ENCODE measurements at places on chromosomes 7 and 10.

GRCh38 chr7:66050990-66051448 lies 24.6 kb upstream of the ASL start:
- no peak for DNase-seq

DNA sequence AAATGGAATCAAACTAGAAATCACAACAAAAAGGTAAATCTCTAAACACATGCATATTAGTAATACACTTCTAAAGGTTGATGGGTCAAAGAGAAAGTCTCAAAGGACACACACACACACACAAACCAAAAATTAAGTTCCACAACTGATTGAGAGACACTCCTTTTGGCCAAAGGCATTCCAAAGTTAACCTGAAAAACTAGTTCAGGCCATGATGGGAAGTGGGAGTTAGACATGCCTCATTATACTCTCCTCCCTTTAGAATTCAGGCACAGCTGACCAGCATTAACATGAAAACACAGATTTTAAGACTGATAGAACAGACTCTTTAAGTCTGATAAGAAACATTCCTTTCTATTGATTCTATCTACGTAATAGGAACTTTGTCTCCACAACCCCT lies 332.4 kb upstream of the IGFBP3 start:
- DNase-seq: no peak

GRCh38 chr10:80642661-80643060 lies 105.0 kb downstream of the SH2D4B start:
- no peak for DNase-seq

- DNase-seq: no peak
Observed at GRCh38 chr7:108455551-108455997, 662 bp downstream of the NRCAM start.

- no peak for DNase-seq
Observed at GRCh38 chr7:11655642-11656041, 176.4 kb downstream of the THSD7A start.

DNA sequence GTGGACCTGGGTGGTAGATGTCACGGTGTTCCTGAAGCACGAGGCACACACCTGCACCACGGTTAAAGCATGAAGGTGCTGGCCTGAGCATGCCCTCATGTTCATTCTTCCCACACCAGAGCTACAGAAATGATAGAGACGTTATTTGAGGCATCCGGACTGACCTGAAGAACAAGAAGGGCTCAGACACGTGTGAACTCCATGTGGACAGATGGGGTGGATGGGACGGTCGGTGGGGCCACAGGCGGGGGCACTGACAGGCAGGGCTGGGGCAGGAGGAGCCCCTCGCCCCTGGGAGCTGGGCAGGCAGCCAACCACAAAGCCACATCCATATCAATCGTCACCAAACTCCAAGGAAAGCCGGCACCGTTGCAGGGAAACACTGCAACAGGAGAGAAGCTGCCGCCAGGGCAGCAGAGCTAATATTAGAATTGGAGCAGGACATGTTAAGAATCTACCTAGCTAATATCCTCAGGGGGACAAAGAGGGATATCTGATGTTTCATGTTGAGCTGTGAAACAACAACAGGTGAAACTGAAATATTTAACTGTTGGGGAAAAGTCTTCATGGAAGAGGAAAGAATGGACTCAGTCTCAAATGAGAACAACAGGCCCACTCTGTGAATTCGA lies 37.8 kb upstream of the DIP2C start:
- no peak for DNase-seq

DNA sequence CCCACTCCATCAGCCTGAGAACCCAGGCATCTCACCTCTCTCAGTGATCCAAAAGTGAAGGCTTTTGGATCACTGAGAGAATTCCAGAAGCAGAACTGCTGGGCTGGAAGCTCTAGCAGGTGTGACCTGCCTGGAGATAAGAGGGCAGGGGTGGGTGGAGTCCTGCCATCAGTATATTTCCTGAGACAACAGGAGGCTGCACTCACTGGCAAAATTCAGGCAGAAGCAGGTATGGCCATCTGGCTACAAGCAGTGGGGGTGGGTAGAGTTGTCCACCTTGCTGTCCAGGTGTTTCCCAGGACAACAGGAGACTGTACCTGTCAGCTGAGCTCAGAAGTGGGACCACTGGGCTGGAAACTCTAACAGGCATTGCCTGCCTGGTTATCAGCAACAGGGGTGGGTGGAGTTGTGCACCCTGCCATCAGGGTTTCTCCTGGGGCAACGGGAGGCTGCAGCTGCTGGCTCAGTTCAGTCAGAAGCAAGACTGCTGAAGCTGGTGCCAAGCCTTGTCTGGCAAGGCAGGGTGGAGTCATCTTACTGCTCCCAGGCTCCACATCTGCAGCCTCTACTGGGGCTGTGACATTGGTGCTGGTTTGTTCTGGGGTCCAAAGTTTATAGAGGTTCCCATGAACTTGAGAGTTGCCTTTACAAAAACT lies 47.2 kb upstream of the SFTPD start:
- no peak for DNase-seq

DNA sequence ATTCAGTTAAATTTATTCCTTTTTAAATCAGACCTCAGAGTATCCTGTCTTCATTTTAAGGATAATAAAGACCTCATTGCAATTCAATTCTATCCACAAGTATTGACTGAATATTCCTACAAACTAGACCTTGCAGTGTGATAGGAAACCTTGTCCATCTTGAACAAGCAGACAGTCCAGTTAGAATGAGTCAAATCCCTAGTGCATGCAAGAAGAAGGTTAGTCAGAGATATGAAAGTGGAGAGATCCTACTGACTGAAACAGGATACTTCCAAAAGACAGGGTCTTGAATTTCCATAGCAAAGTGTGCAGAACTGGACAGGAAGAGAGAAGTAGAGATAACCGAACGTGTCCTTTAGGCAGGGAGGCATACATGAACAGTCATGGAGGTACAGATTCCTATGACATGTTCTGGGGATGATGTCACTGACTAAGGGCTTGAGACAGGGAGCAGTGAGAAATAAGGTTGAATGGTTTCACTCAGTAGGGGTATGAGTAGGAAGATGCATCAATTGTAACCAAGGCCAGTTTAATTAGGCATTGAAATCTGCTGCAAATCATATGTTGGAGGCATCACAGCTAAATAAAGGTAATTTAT lies 45.2 kb downstream of the PPP1R3A start:
- no peak for DNase-seq

GRCh38 chr10:14665304-14665703 lies 109.4 kb downstream of the FAM107B start:
- no peak for DNase-seq

GRCh38 chr10:86871563-86872183 lies 85.7 kb downstream of the MMRN2 start:
- no peak for DNase-seq

GRCh38 chr10:1208366-1209311 lies 152.5 kb downstream of the WDR37 start:
- DNase-seq: no peak

DNA sequence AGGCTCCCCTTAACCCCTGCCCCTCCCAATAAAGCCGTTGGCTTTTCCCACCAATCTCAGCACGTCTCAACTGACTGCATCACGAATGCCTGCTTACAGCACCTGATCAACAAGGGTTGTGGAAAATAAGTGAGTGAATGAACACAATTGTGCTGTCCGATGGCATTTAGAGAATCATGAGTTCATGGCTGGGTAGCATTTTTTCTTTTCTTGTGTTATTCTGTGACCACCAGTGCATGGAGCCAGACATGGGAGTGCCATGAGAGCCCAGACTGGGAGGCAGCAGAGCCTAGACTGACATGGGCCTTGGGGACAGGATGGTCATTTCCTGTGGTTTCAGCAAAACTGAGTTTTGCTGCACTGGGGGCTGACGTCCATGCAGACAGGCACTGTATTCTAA lies 254.1 kb upstream of the IGFBP3 start:
- no peak for DNase-seq

DNA sequence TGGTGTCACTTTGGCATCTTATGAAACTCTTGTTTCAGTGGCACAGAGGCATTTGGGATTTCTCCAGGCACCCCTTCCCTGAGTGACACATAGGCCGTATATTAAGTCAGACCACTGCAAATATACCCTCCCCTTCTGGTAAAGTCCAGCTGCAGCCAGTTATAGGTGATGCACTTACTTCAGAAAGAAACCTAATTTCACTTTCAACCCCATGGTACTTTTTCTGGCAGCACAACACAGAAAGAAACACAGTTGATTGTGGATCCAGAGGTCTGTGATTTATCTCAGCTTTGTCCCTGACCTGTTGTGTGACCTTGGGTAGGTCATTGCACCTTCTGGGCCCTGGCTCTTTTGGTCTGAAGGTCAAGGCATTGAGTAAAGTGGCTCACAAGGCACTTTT lies 173.2 kb downstream of the BUB3 start:
- DNase-seq: no peak

- no peak for DNase-seq
Observed at GRCh38 chr10:74234569-74234968, 83.5 kb downstream of the ADK start.

- no peak for DNase-seq
Observed at GRCh38 chr10:88530629-88531391, 52.3 kb downstream of the RNLS start.

GRCh38 chr7:136857573-136857972 lies 10.9 kb upstream of the CHRM2 start:
- no peak for DNase-seq

- DNase-seq: no peak
Observed at GRCh38 chr10:120998782-120999285, 147.7 kb downstream of the WDR11 start.

DNA sequence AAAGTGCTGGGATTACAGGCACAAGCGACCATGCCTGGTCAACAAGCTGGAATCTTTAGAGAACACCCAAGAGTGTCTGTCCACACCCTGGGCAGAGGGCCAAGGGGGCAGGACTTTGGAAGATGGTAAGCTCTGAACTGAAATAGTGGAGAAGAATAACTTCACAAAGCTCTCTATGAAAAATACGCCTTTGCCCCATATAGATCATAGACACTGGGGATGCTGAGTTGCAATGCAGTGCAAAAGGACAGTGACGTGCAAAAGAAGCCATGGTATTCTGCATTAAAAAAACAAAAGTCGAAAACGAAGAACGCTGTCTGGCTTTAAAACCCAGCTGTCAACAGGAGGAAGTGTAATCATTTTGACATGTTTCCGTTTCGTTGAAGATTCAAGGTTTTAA lies 353.6 kb downstream of the CALN1 start:
- DNase-seq: no peak

DNA sequence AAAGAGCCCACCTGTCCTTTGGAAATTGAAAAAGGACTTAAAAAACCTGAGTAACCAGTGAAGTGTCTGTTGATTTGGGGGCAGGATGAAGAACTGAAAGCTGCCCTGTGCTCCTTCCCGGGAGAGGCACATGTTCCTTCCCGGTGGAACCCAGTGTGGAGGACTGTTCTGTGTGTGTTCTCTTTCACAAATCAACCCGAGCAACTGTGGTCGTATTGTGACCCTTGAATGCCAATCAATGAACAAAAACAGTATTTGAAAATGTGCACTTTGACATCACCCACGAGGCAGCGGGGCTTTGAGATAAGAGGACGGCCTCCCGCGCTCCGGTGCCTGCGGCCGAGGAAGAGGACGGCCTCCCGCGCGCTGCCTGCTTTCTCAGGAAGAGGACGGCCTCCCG lies 139.0 kb downstream of the VIPR2 start:
- no peak for DNase-seq

DNA sequence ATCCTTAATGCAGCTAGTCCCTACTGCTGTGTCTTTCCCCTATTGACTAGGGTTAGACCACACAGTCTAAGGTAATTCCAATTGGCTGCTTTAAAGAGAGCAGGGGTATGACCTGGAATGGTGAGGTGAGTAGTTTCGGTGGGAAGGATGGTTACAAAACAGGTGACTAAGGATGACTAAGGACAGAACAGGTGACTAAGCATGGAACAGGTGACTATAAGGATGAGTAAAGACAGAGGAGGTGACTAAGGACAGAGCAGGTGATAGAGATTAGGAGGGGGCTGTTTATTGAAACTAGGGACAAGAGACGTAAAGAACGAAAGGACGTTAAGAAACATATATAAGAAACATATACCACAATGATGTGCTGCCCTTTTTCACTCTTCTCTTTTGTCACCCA lies 145.1 kb upstream of the TMEM106B start:
- no peak for DNase-seq

DNA sequence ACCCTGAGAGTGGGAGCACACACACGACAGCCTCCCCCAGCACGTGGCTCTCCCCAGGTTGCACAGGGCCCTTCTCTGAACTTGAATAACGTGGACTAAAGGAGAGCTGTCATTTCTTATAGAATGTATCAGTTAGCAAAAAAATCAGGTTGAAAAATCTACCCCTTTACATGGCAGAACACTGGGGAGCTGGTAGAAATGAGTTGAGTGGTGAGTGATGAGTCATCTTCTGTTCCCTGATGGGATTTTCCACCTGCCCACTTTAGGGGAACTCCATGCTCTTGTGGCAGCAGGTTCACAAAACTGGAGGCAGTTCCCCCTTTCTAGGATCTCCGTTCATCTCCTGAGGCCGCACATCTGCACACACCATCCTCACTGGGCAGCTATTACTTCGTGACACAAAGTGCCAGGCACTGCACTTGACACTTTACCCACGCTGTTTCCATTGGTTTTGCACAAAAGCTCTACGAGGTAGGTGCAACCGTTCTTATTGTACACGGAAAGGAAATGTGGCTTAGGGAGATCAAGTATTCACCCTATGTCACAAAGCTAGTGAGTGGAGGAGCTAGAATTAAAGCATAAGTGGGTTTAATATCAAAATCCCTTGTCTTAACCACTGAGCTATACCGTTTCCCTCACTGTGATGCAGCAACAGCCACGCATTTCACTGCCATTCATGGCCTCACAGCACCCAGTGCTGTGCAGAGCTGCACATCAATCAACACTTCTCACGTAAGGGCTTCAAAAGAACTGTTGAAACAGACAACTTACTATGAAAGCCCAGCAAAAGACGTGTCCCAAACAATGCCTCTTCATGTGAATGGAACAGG lies 80.2 kb downstream of the RNF216 start:
- peak; percentile 50 for DNase-seq

- DNase-seq: no peak
Observed at GRCh38 chr10:28349892-28350291, 47.0 kb upstream of the MPP7 start.

GRCh38 chr10:114655671-114656070 lies 2.4 kb downstream of the ABLIM1 start:
- DNase-seq: no peak

DNA sequence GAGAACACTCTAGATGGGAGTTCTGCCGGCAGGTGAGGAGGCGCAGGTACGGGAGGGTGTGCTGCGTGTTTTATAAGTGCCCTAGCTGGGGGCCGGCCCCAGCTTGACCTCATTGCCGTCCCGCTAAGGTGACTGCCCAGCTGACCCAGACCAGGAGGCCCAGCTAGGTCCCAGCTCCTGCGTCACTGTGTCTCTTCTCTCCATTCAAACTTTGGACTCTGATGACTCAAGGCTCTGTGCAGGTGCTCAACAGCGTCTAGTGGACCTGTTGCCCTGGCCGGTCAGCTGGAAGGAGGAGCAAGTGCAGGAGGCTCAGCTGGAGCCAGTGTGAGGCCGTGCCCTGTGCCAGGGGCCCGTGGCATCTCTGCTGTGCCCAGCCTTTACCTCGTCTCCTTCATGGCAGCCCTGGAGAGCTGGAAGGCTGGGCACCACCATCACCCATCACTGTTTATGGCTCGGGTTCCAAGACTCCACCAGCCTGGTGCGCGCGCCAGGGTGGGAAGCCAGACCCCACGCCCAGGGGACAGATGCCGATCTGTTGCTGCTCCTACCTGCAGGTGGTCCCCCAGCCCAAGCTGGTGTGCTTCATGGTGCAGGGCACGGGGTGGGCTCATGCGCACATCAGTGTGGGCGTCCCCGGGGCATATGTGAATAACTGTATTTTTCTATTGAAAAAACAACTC lies 14.6 kb downstream of the LHPP start:
- no peak for DNase-seq

All from CD4-positive, alpha-beta T cell treated with Interleukin-17A for 4 hours (primary cell).